ENCODE measurements at places on chromosomes 2 and 18. TPM values are rescaled to one million over a fixed set of nuclear protein-coding genes. Genes with fewer than 3 reads are reported as not detected.

- no peak for DNase-seq
Measured at GRCh38 chr2:240871071-240871958, 2.7 kb downstream of the AGXT start.

DNA sequence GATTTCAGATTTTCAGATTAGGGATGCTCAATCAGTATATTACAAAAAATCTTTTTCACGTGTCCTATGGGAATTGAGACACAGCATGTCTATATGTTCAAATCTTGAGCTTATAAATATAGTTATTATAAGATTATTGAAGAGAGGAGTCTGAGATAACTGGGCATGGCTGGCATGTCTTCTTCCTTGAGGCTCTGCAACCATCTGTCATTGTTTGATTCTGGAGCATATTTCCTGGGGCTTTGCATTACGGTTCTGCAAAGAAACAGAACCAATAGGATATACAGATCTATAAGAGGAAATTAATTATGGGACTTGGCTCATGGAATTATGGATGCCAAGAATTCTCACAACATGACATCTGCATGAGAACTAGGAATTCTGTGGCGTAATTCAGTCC is 386.1 kb downstream of the SOCS6 start:
- no peak for DNase-seq

Gene CYRIA
- 59.0 TPM for total RNA-seq

Gene CRYGA
- total RNA-seq: not detected

Gene TMEM182
- total RNA-seq: 5.0 TPM

DNA sequence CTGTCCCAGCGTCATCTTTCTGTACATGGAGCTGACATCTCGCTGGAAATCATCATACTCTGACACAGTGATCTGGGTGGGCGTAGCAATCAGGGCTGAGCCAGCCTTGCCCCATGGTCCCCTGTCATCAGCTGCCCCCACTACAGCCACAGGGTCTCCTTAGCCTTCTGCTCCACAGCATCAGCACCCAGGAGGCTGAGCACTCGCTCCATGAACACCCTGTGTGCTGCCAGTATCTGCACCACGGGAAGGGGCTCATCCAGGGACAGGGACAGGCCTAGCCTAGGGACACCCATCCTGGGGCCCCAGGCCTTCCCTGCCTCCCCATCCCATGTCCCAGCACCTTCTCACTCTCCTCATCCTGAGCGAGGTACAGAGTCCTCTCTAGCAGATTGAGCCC is 11.4 kb downstream of the ALPG start:
- DNase-seq: no peak

DNA sequence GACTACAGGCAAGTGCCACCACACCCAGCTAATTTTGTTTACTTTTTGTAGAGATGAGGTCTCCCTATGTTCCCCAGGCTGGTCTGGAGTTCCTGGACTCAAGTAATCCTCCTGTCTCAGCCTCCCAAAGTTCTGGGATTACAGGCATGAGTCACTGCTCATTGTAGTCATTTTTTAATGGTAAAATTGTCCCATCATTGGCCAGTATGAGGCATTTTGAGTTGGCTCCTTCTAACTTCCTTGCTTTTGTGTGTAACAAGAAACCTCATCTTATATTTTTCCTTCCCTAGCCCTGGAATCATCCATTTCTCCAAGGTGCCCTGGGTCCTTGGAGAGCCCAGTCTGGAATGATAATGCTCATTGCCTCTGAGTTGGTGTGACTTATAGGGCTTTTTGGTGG is 148.5 kb downstream of the INHBB start:
- DNase-seq: no peak

GRCh38 chr2:240786871-240787311 is 33.1 kb downstream of the KIF1A start:
- DNase-seq: no peak

DNA sequence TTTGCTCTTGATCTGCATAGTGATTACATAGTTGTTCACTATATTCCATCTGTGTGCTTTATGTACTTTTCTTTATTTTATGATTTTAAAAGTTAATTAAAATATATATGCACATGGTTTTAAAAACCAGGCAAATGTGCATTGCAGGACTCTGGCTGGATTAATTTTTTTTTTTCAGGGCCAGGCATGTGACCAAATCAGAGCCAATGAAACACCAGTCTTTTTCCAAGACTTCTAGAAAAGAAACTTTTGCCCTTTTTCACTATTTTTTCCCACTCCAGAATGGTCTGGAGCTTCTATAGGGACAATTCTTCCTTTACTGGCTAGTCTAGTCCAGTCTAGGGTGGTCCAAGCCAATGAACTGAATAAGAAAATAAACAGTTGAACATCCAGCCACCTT is 198.1 kb upstream of the FBXO11 start:
- no peak for DNase-seq

GRCh38 chr2:44869761-44870160 is 71.7 kb upstream of the SIX3 start:
- DNase-seq: no peak

Gene KYNU
- 50.4 TPM for total RNA-seq

DNA sequence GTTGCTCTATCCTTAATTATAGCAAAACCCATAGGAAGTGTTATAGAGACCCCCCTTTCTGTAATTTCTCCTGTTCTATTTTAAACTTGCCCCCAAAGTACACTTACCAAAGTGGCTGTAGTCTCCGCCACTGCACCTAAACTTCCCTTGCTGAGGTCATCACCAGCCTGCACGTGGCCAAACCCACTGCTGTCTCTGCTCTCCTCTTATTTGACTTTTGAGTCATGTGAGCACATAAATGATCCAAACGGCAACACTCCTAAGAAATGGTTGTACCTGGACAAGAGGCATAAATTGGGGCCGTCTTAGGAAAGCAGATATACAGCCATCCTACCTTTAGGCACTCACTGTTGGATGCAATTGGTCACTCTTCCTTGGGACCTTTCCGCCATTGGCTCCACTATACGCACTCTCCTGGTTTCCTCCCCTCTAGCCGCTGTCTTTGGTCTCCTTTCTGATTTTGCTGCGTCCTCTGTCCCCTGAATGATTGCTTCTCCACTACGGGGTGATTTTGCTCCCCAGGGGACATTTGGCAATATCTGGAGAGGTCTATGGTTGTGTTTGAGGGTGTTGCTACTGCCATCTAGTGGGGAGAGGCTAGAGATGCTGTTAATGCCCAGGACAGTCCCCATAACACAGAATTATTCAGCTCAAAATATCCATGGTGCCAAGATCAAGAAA is 19.2 kb upstream of the IL36G start:
- DNase-seq: peak; percentile 61

Gene DCDC2C
- not detected for total RNA-seq

- DNase-seq: no peak
Measured at GRCh38 chr2:162839419-162839818, 852 bp upstream of the KCNH7 start.

DNA sequence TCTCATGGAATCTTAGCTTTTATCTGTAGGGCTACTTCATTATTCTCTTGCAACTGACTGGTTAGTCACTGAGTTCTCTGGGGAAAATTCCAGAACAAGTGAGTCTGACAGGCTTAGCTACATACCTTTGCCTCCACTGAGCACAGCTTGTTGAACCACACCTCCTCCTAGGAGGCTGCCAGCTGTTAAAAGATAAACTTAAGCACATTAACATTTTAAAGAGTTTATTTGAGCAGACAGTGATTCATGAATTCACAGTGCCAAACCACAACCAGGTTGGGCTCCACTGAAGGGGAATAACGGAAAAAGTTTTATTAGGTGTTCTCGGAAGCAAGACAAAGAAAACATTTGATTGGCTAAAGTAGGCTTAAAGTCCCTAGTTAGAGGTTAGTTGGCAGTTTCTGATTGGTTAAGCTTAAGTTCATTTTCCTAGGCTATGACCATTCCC is 12.5 kb upstream of the SLC38A11 start:
- no peak for DNase-seq

DNA sequence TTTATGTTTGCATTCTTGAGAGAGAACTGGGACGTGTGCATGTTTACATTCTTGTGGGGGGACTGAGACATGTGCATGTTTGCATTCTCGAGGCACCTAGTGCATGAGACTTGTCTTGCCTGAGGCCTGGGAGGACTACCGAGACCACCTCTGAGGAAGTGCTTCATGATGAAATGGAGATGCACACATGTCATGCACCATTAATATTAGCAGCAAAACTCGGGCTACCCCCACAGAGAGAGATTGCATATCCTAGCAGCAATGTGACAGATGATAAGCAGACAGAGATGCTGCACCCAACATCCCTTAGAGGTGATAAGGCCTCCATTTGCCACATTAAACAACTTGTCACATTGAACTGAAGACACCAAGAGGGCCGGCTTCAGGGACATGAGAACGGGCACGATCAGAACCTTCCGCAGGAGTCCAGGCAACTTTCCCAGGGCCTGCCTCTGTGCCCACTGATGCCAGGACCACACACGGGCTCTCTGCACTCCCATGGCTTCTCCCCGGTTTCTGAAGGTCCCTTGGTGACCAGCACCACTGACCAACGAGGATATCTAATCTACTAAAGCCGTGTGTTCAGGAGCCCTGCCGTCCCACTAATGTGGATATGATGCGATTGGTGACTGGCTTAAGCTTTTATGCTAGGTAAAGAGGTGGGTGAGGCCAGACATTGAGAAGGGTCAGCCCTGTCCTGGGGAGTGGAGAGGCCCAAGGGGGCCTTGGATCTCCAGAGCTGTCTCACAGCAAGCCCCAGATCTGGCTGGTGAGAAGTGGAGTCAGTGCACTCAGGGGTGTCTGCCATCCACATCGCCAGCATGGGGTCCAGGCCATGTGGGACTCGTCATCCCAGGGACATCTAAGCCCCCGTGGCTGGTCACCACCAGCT is 208.3 kb downstream of the NDUFA10 start:
- no peak for DNase-seq

DNA sequence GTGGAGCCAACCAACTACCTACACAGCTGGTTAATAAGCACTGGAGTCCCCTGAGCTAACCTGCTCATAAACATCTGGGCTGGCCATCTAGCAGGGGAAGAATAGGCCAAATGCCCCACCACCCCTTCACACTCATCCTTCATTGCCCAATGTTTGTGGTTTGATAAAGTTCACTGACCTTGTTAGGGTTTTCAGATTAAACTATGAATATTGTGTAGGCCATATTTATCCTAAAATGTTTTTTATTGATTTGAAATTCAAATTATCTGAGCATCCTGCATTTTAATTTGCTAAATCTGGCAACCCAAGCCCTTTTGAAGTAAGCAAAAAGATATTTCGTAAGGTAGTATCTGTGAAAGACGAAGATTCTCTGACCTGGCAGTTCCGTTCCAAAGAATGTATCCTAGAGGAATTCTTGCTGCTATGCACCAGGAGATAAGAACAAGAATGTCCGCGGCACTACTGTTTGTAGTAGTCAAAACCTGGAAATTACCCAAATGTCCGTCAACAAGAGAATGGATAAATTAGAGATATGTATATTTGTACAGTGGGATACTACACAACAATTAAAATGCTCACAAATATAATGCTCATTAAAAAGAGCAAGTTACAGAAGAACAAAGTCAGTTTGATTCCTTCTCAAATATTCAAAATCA is 5.8 kb upstream of the TLK1 start:
- no peak for DNase-seq

- no peak for DNase-seq
Measured at GRCh38 chr2:63073994-63074393, 23.4 kb downstream of the OTX1 start.

DNA sequence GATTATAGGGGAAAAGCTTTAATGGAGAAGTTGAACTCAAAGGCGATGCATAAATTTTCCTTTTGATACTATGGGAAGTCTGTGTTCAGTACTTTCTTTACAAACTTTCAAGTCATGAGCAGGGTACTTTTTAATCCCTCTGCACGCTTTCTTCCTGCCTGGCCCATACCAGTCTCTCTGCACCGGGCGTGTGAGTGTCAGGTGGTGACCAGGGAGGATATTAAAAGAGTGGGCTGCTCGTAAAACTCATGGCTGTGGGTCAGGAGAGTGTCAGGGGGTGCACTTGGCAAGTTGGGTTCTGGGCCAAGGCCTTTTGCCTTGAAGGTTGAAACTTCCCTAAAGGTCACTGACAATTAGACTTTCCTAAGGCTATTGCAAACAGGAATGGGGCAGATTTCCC is 367.8 kb downstream of the GPD2 start:
- no peak for DNase-seq

Gene PJVK
- total RNA-seq: 7.9 TPM

- DNase-seq: no peak
Measured at GRCh38 chr2:49369101-49369500, 214.8 kb upstream of the FSHR start.

DNA sequence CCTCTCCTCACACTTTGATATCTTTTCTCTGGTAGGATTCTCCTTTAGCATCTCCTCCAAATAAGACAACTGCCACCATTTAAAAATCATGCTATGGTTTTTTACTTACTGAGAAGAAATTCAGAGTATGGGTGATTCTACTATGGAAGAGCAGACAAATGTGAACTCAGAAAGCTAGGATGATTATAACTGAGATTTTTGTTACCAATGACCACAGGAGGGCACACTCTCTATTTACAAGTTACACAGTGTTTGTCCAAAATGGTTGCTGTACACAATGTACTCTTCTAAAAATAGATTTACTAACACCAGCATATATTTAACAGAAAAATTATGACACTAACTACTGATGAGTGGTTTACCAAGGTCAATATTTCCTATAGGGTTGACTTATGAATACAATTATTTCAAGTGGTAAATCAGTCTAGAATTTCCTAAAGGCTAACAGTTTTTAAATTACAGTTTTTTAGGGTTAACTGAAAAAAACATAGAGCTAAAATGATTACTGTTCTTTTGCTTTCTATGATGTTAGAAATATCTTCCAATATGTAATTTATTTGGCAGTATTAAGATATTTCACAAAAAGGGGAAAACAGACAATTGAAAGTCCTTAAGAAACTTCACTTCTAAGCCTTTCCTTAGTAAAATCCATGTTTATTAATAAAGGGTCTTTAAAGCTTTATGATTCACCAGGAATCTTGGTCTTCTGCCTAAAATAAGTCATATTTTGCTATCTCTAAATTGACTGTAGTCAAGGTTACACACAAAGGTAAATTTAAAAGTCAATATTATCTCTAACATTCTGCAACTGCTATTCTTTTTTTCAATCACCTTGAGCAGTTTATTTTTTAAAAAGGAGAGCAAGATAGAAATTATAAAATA is 57.2 kb downstream of the MAP4K3 start:
- DNase-seq: peak; percentile 63

- no peak for DNase-seq
Measured at GRCh38 chr18:68494802-68495581, 219.9 kb downstream of the TMX3 start.

DNA sequence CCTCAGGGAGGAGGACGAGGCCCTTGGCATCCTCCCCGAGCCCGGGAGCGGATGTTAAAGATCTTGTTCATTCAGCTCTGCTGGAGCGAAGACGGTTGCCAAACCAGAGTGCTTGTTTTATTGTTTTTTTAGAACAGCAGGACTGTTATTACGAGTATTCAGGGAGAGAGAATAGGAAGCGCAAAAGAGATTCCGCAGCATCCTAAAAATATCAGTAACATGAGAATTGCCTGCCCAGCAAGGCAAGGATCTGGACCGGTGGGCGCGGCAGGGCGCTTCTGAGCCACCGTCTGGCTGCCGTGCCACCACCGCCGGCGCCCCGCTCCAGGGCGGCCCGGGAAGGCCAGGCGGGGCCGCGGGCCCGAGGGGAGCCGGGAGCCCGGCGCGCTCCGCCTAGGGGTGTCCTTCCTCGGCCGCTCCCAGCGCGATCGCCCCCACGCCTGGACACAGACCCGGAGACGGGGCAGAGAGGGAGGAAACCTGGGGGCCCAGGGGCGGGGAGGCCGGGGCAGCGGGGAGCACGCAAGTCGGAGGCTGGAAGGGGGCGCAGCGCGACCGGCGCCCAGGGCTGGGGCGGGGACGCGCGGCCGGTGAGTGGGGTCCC is 843 bp downstream of the CYS1 start:
- DNase-seq: peak; percentile 53
